ENCODE measurements at places on chromosomes 2 and 18.

DNA sequence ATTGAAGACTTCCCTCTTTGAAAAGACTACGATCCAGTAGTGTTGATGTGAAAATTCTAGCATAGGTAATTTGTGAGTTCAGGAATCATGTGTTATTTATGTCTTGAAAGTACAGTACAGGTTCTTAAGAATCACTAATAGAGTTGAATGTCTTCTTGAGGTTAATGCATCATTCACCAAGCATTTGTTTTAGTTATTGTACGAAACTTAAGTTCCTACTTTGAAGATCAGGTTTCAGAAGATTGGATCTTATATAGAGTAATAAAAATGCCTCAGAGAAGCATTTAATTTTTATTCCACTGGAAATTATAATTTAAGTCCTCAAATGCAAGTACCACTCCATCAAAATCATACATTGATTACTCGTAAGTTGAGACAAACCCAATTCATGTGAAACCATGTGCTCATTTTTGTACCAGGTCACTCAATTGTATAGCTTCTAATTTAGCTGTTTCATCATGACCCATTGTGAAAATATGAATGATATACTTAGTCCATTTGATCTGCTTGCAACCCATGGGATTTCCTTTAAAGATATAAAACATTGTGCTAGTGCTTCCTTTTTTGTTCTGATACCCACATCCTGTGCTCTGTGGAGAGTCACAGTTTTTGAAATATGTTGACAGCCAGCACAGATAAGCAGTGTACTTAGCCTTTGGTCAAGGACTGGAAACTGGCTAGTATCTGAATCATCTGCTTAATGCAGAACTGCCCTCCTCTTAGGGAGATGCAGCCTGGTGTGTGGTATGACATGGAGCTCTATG lies 22.5 kb upstream of the RAB27B start:
- DNase-seq = no peak

DNA sequence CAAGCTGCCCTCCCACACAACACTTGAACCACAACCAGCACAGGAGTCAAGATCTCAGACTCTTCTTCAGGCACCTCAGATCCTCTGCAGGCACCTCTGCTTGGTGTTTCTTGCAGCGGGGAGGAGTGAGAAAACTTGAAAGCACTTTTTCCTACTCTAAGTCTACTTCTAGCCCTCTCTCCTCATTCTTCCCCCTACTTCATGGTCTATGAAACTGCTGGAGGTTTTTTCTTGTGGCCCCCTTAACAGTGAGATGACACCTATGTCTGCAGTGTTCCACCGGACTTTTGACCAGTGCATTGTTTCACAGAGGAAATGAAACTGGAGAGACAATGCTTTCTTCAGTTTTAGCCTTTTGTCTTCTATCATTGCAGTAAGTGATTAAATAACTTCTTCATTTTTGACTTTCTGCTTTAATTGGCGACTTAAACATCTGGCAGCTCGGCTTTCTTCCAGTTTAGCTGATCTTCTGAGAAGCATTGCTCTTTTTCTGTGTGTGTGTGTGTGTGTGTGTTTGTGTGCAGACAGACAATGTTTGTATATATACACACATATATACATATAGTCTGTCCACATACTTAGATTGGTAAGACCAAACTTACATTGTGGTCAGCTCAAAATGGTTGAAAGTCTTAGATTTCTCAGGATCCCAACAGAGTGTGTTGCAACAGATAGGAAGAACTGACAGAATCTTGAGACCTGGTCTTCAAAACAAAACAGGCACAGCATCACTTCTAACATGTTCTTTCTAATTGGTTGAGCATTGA lies 1474.0 kb upstream of the TMEFF2 start:
- DNase-seq = no peak

- DNase-seq = no peak
Measured at GRCh38 chr2:69742322-69742952, 503 bp downstream of the ANXA4 start.

- no peak for DNase-seq
Measured at GRCh38 chr2:96391828-96392200, 56.2 kb downstream of the NCAPH start.

- DNase-seq = no peak
Measured at GRCh38 chr2:20222014-20222768, 2.7 kb downstream of the SDC1 start.
